Activated naive CD4-positive, alpha-beta T cell (primary cell): ENCODE measurements at places on chromosomes 2 and 18.

DNA sequence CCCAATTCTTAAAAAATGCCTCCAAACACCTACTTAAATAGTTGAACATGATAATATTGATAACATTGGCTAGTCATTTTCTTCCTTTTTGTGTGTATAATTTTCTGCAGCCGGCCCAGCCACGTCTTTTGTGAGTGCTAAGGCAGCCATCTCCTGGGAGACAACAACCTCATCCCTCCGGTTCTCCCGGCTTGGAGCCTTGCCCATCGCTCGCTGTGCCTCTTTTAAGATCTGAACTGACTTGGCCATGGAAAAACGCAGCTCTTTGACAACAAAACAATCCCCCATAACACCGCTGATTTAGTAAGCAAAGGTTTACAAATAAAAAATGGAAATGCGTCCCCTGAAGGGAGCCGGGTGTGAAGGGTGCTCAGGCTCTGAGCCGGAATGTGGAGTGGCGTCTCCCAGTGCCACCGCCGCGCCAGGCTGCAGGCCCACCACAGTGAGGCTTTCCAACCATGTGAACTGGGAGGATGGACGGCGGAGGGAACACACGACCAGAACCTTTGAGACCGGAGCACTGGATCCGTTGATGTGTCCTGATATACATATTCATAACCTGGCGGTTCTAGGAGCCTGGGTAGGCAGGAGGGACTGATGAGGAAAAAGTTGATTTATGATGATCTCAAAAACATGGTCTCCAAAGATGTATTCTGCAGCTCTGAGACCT is 87.4 kb downstream of the SMIM21 start:
- DNase-seq = no peak

DNA sequence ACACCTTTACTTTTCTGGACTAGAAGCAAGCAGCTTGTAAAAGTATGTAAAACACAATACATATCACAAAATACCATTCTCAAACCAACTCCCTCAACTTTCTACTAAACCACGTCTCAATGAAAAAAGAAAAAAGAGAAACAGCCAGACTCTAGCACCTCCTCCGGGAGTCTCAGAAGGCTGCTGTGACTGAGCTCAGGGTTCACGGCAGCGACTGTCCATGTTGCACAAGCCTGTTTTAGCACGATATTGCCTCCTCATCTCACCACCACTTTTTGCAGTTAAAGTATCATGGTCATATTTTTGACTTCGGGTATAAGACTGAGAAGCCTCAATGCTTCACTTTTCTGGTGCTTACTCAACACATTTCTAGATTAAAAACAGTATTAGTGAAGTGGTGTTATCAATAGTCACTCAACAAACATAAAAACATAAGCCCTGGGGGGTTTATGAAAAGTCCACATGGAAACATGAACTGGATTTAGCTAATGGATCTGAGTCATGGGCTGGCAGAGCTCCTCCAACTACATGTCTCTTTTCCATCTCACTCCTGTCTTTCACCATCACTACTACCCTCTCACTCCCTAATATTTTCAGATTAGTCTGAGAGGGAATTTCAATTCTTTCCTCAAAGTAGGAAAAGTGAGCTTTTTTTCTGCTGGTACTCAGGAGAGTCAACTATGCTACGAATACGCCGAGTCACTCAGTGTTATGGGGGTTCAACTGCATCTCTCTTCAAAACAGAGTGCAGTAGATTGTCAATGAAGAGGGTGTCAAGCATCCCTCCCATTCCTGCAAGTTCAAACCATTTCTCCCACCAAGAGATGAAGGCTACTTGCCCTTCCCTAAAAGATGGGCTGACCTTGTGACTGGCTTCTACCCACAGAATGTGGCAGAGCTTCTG is 113.7 kb downstream of the OSR1 start:
- DNase-seq = no peak

DNA sequence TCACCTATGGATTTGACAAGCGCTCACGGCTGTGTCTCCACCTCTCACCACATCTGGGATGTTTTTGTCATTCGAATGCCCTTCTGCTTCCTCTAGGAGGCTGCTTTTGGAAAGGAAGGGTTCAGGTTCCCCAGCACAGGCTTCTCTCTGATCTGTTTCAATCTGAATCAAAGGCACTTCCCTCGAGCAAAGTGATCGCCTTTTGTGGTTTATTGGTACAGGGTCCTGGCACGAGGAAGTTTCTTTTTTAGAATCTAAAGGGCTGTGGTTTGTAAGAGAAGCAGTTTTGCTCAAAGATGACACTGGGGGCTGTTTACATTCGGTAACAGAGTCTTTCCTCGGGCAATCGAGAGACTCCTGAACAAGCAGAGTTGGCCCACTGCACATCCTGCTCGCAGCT is 145.0 kb downstream of the DAW1 start:
- no peak for DNase-seq

DNA sequence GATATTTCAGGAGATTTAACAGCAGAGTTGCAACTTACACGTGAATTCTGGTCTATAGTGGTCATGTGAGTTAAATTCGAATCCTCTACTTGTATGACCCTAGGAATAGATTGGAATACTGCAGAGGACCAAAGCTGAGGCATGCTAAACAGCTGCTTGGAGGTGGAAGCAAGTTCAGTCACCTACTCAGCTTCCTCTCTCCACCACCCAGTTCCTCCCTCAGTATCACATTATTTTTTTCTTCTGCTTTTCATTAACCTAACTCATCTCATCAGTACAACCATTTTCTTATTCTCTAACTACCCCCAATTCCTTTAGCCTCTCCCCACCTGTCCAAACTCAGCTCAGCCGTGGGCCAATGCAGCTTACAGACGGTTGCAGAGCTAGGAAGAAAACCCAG is 385.5 kb downstream of the SETBP1 start:
- DNase-seq = no peak

DNA sequence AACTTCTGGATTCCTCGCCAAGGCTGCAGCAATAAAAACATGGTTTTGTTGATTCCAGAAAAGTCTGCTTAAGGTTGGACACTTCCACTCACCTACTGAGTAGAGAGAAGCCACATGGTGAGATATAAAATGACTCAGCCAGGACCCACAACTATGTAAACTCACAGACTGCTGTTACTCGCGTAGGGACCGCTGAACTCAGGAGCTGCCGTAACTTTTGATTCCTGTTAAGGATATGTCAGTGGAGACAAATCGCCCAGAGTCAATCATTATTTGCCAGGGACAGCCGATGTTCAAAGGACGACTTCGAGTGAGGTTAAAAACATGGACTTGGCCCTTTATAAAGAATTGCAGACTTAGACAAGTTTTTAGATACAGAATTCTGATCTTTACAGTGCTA is 25.6 kb downstream of the CYB5A start:
- DNase-seq = no peak

DNA sequence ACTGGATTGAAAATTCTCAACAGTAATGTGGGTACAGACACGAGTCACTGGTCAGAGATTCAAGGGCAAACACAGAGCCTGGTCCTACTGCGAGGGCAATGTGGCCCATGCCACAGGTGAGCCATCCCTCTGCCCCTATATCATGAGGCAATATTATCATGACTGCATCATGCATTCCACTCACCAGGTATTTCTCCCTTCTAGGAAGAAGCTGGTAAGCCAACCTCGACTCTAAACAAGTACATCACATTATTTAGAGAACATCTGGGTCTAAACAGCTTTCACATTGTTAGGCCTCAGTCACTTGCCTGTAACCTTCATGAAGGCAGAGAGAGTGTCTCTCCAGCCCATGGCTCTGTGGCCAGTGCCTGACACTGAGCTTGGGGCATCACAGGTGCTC is 14.6 kb upstream of the RPL31 start:
- no peak for DNase-seq

DNA sequence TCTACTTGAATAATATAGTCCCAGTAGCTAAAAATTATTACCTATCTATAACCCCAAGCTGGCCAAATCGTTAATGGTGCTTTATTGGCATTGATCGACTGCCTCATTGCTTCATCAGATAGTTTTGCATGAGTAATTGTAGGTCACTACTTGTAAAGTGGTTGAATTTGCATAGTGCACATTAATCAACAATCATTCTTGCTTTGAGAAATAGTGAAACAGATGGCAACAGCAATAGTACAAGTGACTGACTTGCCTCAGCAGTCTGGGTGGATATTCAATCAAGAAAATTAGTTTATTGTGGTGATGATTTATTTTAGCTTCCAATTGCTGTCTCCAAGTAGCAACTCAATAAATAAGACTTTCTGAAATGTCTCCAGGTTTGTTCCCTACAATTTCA is 117.8 kb upstream of the NRXN1 start:
- DNase-seq = no peak

DNA sequence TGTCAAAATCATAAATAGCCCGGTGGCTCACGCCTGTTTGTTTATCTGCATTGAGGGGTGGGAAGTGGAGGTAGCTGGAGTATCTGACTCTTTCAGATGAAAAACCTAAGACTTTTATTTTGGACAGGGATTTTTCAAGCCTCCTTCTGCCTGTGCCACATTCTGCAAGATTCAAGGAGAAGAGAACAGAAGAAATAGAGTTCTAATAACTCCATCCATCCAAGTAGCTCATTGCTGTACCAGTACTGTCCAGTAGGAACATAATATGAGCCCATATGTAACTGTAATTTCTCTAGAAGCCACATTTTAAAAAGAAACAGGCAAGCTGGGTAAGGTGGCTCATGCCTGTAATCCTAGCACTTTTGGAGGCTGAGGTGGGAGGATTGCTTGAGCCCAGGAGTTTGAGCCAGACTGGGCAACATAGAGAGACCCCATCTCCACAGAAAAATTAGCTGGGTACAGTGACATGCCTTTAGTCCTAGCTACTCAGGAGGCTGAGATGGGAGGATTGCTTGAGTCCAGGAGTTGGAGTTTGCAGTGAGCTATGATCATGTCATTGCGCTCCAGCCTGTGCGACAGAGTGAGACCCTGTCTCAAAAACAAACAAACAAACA is 35.4 kb upstream of the NT5DC4 start:
- no peak for DNase-seq

DNA sequence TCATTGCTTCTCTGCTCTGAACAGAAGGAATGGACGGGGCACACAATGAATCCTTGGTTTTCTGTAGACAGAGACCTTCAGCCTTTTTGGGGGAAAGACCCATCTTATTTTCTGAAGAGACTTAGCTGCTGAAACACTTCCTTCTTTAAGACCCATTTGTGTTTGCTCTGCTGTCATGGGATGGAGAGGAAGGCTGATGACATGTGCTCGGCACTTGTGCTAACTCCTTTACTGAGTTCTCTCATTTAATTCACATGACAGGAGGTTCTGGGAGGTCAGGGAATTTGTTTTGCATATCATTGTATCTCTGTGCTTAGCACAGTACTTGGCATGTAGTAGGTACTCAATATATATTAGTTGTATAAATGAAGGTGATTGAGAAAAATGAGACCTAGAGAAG is 39.0 kb downstream of the OXER1 start:
- no peak for DNase-seq

DNA sequence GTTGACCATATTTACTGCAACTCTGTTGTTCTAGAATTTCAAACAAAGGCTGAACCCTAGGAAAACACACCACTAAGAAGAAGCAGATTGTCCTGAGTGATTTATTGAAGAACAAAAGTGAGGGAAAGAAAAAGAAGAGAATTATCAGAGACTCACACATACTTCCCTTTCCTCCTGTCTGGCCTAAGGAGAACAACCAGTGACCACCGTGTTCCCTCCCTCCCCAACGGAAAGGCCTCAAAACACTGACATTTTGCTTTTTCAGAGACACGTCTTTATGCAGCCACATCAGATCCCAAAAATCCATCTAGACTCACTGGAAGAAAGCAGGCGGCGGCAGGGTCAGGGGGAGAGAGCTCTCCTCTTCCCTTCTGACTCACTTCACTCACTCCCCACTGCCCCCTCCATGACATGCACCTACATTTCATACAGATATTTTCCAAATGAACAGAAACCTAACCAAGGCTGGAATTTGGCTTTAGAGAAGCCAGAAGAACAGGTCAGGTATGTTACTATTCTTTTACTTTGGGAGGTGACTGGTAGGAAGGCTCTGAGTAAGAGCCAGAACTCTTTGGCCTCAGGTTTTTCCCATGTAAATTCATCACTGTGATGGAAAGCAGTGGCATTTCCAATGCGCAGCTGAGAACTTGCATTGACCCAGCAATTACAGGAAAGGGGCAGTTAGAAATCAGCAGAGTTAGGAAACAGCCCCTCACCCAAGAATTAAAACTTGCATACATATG is 169.9 kb downstream of the BCL11A start:
- no peak for DNase-seq

DNA sequence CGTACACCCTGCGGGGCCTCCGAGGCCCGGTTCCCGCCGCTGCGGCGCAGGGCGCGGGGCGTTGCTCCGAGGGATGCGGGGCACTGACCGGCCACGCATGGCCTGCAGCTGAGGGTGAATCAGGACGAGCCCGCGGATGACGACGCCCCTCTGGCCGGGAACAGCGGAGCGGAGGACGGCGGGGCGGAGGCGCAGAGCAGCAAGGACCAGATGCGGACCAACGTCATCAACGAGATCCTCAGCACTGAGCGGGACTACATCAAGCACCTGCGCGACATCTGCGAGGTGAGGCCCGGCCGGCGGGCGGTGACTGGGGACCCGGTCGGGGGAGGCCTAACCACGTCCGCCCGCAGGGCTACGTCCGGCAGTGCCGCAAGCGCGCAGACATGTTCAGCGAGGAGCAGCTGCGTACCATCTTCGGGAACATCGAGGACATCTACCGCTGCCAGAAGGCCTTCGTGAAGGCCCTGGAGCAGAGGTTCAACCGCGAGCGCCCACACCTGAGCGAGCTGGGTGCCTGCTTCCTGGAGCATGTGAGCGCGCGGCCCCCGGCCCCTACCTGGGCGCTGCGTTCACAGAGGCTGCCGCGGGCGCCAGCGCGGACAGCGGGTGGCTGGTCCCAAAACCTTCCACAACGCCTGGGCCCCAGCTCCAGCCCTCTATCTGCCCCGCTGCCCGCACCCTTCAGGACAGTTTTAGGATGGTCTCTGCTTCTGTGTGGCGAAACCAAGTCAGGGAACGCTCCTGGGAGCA is 53.2 kb downstream of the FAM168B start:
- DNase-seq = no peak

DNA sequence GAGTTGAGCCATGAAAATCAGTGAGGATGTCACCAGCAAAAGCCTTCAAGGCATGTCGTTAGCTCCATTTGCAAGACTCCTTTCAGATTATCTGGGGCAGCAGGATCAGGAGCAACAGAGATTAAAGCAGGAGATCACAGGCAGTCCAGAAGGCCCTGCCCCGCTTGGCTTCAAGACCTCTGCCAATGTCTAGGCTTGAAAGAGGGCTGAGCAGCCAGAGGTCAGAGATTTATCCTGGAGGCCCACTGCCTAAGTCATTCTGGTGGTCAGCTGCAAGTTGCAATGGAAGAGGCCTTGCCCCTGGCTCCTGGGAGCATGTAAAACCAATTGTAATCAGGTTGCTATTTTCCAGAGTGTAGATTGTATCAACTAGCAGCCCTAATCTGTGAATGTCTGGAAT is 416.5 kb downstream of the BCL11A start:
- no peak for DNase-seq

- no peak for DNase-seq
Measured at GRCh38 chr2:68732036-68732932, 2.3 kb upstream of the ARHGAP25 start.

- no peak for DNase-seq
Measured at GRCh38 chr2:103526757-103527156, 764.9 kb downstream of the TMEM182 start.
